ENCODE measurements at places on chromosomes 4 and X. TPM values are rescaled to one million over a fixed set of nuclear protein-coding genes. Genes with fewer than 3 reads are reported as not detected.

Gene AIMP1
- total RNA-seq = 26.3 TPM

Gene HSFX1
- 0.29 TPM for total RNA-seq

Gene PRICKLE3
- 5.0 TPM for total RNA-seq

Gene ANKRD50
- total RNA-seq = 56.3 TPM

Gene NOX1
- total RNA-seq = not detected

Gene AVPR2
- total RNA-seq = not detected

Gene CSAG3
- not detected for total RNA-seq

Gene SOWAHD
- total RNA-seq = not detected

Gene F8A2
- total RNA-seq = not detected

Gene PLA2G12A
- 50.7 TPM for total RNA-seq

Gene MAGEB1
- not detected for total RNA-seq

Gene VEGFC
- total RNA-seq = 59.7 TPM

Gene SHROOM2
- 6.7 TPM for total RNA-seq

Gene OPN1MW3
- not detected for total RNA-seq

Gene KLKB1
- total RNA-seq = not detected

Gene RXFP1
- 0.29 TPM for total RNA-seq

Gene MSL3
- total RNA-seq = 22.3 TPM

Gene SPACA5
- not detected for total RNA-seq

Gene RAB33A
- 3.3 TPM for total RNA-seq

Gene COL4A6
- 11.9 TPM for total RNA-seq

Gene CDKL2
- 0.29 TPM for total RNA-seq

Gene CCDC160
- total RNA-seq = 0.14 TPM

Gene EXOC1L
- total RNA-seq = not detected

Gene ATP11C
- 39.8 TPM for total RNA-seq

Gene TLR6
- total RNA-seq = 5.4 TPM

Gene RRH
- total RNA-seq = 0.14 TPM

Gene CTAG1B
- total RNA-seq = not detected

Gene PDLIM3
- 98.6 TPM for total RNA-seq

Gene SYTL5
- 1.5 TPM for total RNA-seq

Gene ZDHHC15
- not detected for total RNA-seq

Gene ABHD18
- total RNA-seq = 5.0 TPM

Gene MAP3K15
- total RNA-seq = not detected

Gene CT45A3
- not detected for total RNA-seq

Gene ZFP92
- under 0.01 TPM for total RNA-seq

Gene PRR32
- total RNA-seq = not detected

Gene FREM3
- total RNA-seq = under 0.01 TPM

Gene COX7B2
- total RNA-seq = not detected

Gene CPE
- total RNA-seq = 2.3 TPM

Gene PIN4
- 7.4 TPM for total RNA-seq

Gene RHOXF1
- not detected for total RNA-seq

Gene NMU
- not detected for total RNA-seq

Gene SMARCA1
- total RNA-seq = 51.0 TPM

Gene PAGE2
- total RNA-seq = not detected

Gene CCDC149
- total RNA-seq = 7.3 TPM
